ENCODE measurements at places on chromosomes 1 and 21.

GRCh38 chr1:24189528-24189927, 2.4 kb upstream of the IFNLR1 start:
- DNase-seq: no peak

DNA sequence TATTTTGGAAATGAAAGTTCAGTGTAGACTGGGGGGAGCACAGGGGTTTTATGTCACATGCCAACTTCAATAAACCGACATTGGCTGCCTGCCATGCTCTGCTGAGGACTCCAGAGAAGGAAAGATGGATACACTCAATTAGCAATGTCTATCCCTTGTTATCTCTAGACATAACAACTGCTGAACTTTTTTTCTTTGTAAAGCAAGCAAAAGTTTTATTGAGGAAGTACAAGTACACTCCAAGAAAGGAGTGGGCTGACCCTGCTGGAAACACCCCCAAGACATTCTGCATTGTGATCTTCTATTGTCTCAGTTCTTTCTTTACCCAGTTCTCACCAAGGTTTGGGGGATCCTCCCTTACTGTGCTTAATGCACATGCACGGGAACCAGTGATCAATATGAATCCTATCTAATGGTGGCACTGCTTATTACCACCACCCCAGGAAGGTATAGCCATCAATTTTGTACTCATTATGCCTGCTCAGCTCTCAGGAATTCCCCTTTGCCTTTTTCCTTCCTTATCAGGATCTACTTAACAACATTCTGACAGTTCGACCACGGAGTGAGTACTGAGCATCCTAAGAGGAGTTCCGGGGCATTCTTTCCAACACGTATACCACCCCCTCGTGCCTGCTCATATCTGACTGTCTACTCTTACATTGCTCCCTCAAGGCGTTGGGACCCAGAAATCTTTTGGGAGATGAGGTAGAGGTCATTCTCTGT, 28.7 kb downstream of the SYNJ1 start:
- DNase-seq: no peak

DNA sequence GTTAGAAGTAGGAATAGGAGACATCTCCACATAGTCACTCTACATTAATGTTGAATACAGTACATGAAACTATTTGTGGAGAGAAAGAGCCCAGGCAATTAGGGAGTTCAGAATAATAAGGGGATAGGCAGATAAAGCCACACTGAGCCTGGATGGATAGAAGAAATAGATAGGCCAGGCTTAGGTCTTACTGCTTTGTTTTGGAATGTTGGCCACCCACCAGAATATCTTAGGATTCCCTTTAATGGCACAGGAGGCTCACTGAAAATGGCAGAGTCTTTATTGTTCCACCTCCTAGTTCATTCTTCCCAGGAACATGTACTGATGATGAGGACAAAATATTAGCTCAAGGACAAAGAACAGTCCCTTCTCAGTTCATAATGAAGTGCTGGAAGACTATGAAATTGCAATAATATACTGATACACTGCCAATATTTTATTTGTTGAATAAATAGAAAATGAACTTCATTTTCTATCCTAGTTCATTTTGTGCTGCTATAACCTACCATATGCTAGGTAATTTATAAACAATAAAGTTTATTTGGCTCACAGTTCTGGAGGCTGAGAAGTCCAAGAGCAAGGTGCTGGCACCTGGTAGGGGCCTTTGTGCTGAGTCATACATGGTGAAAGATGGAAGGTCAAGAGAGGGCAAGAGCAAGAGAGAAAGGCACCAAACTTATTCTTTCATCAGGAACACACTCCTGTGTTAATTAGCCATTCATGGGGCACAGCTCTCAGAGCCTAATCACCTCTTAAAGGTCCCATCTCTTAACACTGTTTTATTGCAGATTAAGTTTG, 87.3 kb downstream of the TBX15 start:
- no peak for DNase-seq

DNA sequence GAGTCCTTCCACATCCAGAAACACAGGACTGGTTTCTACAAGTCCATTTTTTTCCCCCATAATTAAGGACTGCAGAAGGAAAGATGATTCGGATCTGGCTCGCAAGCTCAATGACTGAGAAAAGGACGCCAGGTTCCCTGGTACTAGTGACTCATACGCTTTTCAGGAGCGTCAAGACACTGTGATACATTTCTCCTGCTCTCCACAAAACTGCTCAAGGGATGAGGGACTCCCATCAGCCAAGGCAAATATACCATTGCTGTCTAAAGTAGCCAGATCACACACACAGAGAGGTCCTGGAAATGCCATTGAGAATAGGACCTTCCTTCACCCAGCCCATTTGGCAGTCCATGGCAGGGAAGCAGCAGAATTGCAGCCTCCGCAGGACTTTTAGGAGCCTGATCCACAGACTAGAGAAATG, 253.6 kb upstream of the IRF2BP2 start:
- no peak for DNase-seq

- DNase-seq: no peak
These were observed 36.9 kb upstream of the GPR37L1 start for GRCh38 chr1:202085682-202086373.

DNA sequence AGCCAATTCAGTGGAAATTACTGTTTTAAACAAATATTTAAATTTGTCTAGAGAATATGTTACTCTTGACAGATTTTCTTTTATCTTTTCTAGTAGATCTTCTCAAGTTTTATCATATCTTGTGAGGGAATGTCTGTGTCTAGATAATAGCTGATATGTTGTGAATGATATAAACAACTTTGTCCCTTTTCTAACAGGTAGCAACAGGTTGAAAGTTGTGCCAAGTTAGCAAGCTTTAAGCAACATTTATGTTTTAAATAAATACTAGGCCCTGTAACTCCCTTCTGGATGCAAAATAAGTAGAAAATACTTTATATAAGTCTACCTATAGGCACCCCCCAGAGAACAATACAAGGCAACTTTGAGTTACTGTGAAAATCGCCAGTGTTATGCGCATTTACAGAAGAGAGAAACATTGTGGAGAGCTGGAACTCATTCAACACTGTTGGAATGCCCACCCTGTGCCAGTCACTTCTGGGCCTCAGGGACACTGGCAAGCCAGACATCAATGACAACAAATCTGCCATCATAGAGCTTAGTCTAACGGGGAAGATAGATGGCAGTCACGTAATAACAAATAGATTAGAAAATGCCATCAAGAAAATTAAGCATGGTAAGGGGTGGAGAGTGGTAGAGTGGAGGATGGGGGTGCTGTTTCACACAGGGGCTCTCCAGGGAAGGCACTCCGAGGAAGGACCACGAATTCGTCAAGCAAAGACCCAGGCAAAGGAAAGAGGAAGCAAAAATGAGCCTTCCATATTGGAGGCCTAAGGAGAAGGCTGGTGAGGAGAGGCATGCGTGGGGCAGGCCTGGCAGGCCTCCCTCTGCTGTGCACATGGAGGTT, 4.4 kb downstream of the MAP3K21 start:
- no peak for DNase-seq

- no peak for DNase-seq
These were observed 25.2 kb downstream of the ETS2 start for GRCh38 chr21:38830671-38831525.

- no peak for DNase-seq
These were observed 151.1 kb upstream of the ETS2 start for GRCh38 chr21:38654580-38654979.

DNA sequence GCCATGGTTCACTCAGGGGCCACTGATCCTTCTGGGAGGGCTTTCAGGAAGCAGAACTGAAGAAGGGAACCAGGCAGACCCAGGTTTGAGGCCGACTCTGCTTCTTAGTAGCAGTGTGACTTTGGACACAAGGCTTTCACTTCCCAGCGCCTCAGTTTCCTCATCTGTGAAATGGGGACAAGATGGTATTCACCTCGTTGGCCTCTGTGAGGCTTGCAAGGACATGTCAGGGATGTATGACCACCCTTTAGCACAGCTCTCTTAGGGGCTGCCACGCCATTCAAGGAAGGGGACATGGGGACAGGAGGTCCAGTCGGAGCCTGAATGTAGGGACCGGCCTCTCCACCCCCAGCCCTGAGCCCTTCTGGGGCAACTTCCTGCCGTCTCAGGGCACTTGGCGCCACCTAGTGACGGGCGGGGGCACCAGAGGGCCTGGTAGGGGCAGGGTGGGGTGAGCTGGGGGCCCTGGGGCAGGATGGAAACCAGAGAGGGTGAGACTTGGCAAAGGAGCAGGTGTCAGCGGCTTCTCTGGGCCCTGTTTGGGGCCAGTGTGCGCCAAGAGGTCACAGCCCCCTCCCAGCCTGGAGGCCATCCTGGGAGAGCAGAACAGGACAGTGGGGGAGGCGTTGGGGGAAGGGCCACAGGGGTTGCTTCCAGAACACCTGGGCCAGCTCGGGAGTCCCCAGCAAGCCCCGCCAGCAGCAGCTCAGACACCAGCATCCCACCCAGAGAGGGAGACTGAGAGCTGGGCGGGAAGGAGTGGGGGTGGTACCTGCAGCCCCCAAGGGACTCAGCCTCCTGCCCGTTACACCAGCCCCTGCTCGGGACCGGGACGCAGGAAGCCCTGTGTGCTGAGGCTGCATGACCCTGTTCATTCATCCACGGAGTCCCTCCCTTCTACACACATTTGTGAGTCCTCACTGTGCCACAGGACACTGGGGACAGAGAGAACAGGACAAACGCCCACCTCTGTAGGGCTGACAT, 102.5 kb upstream of the TARDBP start:
- DNase-seq: peak; percentile 71

- DNase-seq: no peak
These were observed 18.0 kb downstream of the KCNK1 start for GRCh38 chr1:233631810-233632405.

DNA sequence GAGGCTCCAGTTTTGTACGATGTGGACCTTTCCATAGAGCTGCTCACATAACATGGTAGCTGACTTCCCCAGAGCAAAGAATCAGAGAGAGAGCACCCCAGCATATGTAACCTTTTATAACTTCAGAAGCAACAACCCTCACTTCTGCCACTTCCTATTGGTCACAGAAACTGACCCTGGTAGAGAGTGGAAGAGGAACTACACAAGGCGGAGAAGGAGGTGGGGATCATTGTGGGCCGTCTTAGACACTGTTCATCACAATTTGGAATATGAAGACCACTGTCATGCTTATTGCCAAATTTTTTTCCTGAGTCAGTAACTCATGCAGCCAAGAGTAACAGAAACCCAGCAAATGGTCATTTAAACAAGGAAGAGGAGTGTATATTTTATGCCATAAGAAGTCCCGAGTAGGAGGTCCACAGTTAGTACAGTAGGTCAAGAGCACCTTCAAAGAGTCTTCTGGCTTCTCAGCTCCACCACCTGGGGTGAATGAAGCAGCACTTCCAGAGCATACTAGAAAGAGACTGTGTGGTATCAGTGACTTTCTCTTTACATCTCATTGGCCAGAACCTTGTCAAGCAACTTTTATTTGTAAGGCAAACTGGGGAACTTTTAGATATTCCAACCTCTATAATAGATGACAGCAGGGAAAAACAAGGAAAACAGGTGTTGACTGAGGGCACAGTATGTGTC, 71.8 kb downstream of the ODF2L start:
- DNase-seq: no peak

- DNase-seq: no peak
These were observed 36.8 kb upstream of the RALGPS2 start for GRCh38 chr1:178688244-178688643.

DNA sequence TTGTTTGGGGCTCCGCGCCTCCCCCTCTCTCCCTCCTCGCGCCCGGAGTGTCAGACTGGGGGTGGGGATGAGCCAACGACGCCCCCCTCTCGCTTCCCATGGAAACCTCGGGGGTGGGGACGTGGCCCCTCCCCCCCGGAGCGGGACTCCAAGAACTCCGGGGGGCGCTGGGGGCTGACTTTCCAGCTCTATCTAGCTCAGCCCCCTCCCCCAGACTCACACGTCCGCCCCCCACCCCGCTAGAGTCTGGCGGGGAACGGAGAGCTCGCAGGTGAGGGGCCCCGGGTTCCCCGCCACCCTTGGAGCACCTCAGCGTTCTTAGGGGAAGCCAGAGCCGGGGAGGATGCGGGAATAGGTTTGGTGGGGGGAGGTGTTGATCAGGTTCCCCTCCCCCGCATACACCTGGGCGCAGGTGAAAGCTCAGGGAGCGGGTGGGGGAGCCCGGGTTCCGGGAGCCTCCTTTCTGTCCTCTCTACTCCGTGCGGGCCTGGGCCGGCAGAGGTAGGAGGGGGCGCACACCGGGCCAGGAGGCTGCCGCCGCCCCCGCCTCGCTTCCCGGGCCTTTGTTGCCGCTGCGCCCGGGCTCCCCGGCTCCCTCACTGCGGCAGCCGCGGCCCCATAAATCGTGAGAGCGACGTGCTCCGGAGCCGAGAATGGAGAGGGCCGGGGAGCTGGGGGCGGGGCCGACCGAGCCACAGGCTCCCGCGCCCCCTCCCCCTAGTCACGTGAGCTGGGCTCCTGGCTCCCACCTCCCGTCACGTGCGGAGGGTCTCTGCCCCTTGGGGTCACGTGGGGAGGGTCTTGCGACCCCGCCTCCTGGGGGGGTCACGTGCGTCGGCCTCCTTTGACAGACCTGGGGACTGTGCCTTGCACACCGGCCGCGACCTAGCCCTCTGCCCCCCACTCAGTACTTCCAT, 1.9 kb downstream of the EFNA3 start:
- DNase-seq: no peak

GRCh38 chr1:230781594-230781993, 34.4 kb downstream of the CAPN9 start:
- no peak for DNase-seq

- no peak for DNase-seq
These were observed 2.0 kb upstream of the TTC24 start for GRCh38 chr1:156577550-156577949.

DNA sequence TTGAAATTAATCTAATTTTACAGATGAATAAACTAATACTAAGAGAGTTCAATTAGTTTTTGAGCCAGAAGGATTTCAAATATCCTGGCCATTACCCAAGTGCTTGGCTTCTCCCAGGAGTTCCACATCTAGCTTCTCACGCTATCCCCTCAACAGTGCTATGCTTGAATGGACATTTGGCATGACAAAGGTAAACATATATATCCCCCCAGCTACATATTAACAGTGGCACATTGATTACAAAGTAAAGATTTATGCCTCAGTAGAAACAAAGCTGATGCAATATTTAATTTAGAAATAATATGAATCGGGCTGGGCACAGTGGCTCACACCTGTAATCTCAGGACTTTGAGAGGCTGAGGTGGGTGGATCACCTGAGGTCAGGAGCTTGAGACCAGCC, 434.6 kb upstream of the PRMT6 start:
- DNase-seq: no peak

DNA sequence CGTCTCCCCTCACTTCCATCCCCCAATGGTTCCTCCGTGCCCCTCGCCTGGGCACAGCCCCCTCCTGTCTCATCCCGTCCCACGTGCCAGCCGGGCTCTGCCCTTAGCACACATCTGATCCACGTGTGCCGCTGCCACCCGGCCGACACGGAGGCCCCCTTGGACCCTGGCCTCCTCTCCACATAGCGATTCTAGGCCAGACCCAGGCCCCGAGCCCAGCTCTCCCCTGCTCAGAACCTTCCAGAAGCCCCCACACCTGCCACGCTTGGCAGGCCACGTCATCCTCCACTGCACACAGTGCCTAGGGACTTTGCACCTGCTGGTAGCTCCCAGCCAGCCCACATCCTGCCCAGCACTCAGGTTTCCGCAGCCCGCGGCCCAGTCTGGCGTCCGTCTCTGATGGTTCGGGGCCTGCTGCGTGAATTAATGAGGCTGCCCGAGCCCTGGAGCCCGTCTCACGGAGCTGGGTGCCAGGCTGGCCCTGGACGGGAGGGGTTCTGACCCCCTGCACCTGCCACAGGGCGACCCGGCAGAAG, 20.1 kb downstream of the PLCH2 start:
- DNase-seq: no peak
